ENCODE measurements at places on chromosomes 1 and 21.

GRCh38 chr1:223828162-223828848 is 17.4 kb downstream of the TP53BP2 start:
- DNase-seq = no peak

GRCh38 chr1:220528679-220529501 is 954 bp downstream of the MARK1 start:
- DNase-seq = no peak

GRCh38 chr1:56501888-56502287 is 77.5 kb downstream of the PLPP3 start:
- no peak for DNase-seq

- DNase-seq = no peak
Observed at GRCh38 chr1:8285103-8285502, 32.8 kb upstream of the SLC45A1 start.
